ENCODE measurements at places on chromosomes 1 and 21.

- DNase-seq, result peak; percentile 45
These were observed 269.8 kb downstream of the S1PR1 start for GRCh38 chr1:101506541-101507164.

DNA sequence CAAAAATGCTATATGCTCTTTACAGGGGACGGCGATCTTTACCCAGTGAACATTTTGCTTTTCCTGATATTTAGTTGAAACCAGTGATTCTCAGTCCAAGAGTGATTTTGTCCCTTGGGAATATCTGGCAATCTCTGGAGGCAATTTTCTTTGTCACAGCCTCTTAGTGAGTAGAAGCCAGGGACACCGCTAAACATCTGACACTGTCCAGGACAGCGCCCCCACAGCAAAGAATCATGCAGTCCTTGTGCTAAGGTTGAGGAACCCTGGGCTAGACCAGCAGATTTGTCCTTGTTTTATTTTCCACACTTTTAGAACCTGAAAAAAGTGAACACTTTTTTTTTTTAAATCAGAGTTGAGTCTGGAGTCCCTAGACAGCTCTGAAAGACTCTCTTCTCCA lies 13.1 kb downstream of the EVA1C start:
- DNase-seq, result no peak

GRCh38 chr1:7333620-7334019 lies 437.5 kb upstream of the VAMP3 start:
- no peak for DNase-seq

DNA sequence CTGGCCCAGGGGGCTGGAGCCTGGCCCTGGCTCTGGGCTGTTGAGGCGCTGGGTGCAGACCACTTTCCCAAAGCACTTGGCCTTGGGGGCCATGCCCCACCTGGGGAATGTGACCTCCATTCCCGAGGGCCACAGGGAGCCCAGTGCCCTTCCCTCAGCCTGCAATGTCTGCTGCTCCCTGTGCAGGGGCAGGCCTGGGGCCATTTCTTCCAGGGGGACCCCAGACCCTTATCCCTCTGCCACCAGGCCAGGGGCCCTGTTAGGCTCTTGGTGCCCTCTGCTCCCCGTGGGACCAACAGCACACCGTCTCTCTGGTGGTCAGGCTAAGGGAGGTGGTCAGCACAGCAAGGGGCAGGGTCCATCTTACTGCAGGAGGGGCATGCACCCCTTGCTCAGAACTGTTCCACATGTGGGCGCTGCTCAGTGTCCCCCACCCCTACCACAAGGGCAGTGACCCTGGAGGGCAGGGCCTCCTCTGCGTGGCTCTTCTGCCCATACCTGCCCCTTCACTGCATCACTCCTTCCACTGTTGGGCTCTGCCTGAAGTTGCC lies 1.1 kb upstream of the TMEM52 start:
- DNase-seq, result no peak

DNA sequence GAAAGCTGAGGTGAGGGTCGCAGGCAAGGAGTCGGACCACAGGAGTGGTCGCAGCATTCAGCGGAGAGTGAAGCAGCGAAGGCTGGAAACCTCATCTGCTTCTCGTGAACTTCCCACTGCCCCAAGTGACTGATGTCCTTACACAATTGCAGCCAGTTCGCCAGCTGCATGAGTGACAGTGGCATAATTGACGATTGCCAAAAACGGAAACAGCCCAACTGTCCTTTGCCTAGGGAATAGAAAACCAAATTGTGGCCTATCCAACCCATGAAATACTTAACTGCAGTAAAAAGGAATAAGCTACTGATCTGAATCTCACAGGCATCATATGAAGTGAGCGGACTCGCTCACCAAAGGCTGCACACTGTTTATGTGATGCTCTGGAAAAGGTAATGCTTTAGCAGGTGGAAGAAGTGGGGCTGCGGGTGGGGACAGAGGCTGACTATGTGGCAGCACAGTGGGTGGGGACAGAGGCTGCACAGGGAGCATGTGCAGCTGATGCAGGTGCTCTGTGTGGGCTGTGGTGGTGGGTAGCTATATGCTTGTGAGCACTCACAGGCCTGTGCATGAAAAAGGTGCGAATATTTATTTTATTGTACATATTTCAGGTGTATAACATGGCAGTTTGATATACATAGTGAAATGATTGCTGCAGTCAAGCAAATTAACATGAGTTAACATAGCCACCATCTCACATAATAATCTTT lies 4.2 kb upstream of the NLRP3 start:
- DNase-seq, result no peak

DNA sequence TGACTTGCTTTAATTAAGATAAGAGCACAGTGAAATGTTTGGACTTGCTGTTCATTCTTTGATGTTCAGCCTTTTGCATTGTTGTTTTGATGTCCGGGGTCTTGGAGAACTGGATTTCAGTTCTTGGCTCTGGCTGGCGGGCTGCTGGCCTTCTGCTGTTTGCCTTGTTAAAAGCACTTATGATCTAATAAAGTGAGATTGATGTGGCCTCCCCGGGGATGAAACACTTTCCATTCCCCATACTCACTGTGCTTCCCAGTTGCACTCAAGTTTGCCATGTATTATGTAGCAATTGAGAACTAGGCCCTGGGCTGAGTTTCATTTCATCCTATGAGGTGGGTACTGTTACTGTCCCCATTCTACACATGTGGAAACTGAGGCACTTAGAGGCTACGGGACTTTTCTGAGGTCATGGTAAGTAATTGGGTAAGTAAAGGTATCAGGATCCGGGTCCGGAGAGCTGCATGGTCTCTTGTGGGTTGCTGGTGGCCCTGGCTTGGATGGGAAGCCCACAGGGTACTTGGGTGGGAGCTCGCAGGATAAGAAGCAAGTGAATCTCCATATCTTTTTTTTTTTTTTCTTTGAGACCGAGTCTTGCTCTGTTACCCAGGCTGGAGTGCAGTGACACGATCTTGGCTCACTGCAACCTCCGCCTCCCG lies 127.7 kb upstream of the ZBTB40 start:
- DNase-seq, result no peak

- no peak for DNase-seq
These were observed 21.2 kb downstream of the SYT2 start for GRCh38 chr1:202689082-202689481.

DNA sequence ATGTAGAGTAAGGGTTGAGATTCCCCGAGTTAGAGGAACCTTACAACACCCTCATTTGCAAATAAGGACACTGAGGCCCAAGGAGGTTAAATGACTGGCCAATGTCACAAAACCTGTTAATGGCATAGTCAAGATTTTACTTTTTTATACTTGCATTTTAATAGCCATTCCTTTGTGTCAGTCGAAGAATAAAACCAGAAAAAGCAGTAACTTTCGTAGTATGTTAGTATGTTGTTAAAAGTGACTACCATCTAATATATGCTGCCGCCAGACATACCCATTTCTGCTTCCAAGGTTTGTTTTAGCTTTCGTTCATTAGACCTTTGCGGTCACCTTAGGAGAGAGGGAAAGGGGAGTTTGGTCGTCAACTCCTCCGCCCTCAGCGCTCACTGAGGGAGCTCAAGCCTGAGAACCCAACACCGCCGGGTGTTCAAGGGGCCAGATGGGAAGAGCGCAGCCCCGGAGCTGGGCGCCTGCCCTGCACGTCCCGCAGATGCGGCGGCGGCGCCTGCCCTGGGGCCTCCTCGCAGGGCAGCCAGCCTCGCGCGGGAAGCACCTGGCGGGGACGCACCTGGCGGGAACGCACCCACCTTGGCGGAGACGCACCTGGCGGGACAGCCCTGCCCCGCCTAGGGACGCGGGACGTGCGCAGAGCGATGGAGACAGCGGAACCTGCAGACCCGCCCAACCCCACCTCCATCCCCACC lies 466 bp downstream of the VPS26C start:
- DNase-seq, result no peak

- no peak for DNase-seq
These were observed 45.5 kb upstream of the ATP5PO start for GRCh38 chr21:33961061-33961460.

GRCh38 chr1:215617979-215618378 lies 50.9 kb downstream of the KCTD3 start:
- no peak for DNase-seq

DNA sequence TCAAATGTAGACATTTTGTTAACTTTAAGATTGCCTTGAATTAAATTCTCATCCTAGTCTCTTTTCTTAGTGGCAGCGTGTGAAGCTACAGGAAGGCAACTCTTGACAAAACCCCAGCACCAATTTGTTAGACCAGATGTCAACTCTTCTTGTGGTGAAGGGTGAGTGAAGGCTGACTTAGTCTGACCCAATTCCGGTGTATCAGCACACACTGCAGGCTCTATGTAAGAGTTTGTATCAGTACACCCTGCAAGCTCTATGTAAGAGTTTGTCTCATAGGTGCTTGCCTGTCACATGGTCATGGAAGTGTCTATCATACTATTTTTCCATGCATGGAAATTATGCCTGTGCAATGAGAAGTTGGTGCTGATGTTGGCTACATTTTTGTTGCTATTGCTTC lies 16.8 kb downstream of the CR2 start:
- DNase-seq, result no peak

DNA sequence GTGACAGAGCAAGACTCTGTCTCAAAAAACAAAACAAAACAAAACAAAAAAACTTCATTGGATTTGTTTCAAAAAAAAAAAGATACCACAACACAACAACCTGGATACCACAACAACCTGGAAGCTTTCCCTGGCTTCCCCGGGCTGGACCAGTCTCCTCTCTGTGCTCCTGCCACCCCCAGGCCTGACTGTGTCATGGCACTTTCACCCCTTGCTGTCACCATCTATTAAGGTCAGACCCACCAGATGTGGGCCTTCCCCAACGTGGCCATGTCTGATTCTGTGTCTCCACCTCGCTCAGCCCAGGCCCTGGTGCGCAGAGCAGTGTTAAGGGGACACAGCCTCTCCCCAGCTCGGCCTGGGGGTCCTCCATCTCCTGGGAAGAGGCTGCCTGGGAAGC lies 28.3 kb upstream of the ACOT11 start:
- no peak for DNase-seq

- DNase-seq, result no peak
These were observed 36.1 kb downstream of the ELAPOR1 start for GRCh38 chr1:109149874-109150601.

DNA sequence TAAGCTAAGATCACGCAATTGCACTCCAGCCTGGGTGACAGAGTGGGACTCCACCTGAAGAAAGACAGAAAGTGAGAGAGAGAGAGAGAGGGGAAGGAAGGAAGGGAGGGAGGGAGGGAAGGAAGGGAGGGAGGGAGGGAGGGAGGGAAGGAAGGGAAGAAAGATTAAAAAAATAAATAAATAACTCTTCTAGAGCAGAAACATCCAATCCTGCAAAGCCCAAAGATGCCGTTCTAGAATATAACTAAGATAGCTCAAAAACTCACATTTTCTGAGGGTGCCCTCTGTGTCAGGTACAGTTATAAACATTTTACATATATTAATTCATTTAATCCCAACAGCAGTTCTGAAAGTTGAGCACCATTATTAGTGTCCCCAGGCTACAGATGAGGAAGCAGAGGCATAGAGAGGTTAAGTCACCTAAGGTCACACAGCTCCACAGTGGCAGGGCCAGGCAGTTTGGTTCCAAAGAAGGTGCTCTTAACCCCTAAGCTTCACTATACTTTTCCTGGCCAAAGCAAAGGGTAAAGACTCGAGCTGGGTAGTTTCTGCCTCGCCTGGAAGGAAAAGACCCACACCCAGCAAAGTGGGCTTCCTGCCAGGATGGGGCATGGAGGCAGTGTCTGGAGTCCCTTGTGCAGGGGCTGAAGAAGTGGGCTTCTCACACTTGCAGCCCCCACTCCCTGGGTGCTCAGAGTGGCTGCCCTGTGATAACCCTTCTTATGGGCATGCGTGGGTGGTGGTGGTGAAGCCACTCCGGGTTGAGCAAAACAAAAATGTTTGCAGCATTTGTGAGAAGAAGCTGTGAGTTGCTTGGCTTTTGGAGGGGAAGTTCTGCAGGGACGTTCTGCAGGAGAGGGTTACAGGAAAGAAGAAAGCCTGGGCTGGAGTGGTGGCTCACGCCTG lies 7.9 kb upstream of the PIK3CD start:
- no peak for DNase-seq

DNA sequence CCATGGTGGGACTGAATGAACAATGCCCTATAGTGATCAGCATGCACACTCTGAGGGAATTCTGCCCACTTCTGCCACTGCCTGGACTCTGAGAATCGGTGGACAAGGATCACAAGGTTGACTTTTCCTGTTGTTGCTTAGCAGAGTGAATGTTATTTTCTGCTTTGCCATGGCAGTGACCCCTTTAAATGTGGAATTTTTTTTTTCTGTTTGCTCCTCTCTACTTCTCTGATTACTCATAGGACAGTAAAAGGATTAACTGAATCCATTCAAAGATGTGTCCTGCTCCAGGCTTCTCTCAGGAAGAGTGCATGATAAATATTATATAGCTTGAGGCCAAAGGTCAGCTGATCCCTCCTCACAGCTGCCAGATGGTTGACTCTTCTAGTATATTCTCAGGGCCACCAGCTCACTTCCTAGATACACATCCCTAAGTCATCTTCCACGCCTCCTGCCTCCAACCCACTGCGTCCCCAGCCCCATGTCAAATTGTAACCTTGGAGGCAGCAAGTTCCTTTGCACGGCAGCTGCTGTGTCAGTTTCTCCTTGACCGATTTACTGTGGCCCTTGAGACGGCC lies 74.0 kb upstream of the RALGPS2 start:
- no peak for DNase-seq

GRCh38 chr21:17742181-17742580 lies 77.0 kb downstream of the C21orf91 start:
- no peak for DNase-seq

DNA sequence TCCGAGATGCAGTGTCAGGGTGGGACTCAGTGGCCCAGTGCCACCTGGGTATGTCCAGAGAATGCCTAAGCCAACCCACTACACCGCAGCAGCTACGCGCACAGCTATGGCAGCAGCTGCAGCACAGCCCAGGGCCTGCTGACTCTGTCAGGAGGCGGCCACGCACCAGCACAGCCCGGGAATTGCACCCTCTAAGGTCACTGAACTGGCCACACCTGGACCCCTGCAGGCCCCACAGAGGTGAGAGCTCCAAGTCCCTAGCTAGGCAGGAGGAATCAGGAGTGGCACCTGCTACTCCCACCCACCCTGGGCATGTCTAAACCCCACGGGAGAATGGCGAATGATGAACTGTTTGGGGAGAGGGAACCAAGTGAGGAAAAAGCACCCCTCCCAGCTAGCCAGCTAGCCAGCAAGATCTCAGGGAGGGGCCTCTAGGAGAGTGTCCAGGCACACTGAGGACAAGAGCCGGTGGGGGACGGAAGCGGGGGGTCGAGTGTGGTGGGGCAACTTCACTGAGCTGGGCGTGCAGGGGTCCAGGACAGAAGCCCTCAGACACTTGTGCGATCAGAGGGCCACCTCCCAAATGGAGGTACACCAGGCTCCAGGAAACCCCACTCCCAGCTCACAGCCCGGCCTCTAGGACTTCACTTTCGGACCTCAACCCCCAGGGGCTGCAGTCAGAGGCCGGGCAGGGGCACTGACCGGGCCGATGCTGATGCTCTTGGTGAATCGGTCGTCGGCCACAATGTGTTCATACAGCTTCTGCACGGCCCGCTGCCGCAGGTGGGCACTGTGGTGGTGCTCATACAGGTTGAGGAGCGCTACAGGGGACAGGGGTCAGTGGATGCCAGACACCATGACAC lies 13.9 kb downstream of the LSS start:
- DNase-seq, result no peak
